ENCODE measurements at places on chromosomes 5 and 9. TPM values are rescaled to one million over a fixed set of nuclear protein-coding genes. Genes with fewer than 3 reads are reported as not detected.

GRCh38 chr9:129650680-129651235, 8.8 kb upstream of the ASB6 start:
- no peaks in the 10 kb centered on the region for H3K27me3 ChIP-seq
- H3K27ac ChIP-seq = no peak overlapping the region
- no peak for DNase-seq
- no peaks in the 10 kb centered on the region for H3K4me1 ChIP-seq
- H3K4me3 ChIP-seq = no peak overlapping the region

GRCh38 chr9:87290241-87291052, 207.2 kb upstream of the DAPK1 start:
- H3K4me1 ChIP-seq = peaks cover 2% of the 10 kb centered on the region
- no peak overlapping the region for H3K27ac ChIP-seq
- DNase-seq = no peak

Gene GGTA1
- 2.4 TPM for total RNA-seq

Gene ANKHD1
- 69.7 TPM for total RNA-seq

Measured in prostate gland (tissue), 2 donors.